Gastroesophageal sphincter (tissue), 4 donors: ENCODE measurements at places on chromosomes 11 and 22.
A peak's percentile ranks its signal among the peaks of the same experiment; 100 is the strongest.

DNA sequence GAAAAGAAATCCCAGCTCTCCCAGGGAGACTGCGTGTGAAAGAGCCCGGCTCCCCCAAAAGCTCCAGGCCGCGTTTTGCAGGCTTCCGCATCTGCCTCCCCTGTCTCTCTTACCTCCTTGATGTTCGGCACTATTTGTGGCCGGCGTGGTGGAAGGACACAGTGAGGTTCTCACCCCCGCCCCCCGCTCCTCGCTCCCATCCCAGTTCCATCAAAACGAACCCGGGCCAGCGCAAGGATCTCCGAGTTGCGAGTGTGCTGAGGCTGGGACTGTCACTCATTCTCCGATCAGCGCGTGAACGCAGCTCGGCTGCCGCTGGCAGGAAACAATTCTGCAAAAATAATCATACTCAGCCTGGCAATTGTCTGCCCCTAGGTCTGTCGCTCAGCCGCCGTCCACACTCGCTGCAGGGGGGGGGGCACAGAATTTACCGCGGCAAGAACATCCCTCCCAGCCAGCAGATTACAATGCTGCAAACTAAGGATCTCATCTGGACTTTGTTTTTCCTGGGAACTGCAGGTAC lies at the start of gene NCAM1:
Gene NCAM1, plus strand, starts transcription at position 275 of the 523 bp plus-strand sequence.
- ATAC-seq, result peak; percentile 52

DNA sequence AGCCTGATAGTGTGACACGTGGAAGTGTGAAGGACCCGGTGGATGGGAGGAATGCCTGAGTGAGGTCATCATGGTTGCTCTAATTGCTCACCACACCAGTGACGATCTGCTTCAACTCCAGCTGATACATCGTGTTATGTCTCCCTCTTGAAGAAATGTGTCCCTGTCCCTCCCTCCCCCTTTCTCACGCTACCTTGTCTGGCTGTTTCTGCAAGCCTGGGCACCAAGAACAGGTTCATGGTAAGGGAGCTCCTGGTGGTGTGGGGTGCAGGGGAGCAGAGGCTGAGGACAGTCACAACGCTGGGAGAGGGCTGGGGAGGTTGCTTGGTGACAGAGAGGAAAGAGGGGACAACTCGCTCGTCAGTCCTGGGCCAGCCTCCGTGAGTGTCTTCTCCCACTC lies 413.4 kb downstream of the SOX6 start:
- no peak for ATAC-seq

- no peak for ATAC-seq
These were observed 59.1 kb upstream of the MPEG1 start for GRCh38 chr11:59271811-59272327.

GRCh38 chr22:50672041-50672440 lies 582 bp upstream of the SHANK3 start:
- peak; percentile 23 for ATAC-seq

DNA sequence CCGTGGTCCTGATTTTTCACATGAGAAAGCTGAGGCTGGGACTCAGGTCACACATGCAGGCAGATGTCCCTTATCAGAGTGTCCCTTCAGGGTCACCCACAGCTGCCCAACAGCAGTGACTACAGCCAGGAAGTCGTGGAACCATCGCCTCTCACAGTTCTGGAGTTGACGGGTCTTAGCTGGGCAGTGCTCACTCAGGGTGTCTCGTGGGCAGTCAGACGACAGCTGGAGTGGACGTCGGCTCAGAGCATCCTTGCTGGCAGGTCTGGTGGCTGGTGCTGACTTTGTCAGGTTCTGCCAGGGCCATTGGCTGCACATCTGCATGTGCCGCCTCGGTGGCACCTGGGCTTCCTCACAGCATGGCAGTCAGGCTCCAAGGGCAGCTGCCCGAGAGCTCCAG lies 35.6 kb upstream of the TH start:
- no peak for ATAC-seq

DNA sequence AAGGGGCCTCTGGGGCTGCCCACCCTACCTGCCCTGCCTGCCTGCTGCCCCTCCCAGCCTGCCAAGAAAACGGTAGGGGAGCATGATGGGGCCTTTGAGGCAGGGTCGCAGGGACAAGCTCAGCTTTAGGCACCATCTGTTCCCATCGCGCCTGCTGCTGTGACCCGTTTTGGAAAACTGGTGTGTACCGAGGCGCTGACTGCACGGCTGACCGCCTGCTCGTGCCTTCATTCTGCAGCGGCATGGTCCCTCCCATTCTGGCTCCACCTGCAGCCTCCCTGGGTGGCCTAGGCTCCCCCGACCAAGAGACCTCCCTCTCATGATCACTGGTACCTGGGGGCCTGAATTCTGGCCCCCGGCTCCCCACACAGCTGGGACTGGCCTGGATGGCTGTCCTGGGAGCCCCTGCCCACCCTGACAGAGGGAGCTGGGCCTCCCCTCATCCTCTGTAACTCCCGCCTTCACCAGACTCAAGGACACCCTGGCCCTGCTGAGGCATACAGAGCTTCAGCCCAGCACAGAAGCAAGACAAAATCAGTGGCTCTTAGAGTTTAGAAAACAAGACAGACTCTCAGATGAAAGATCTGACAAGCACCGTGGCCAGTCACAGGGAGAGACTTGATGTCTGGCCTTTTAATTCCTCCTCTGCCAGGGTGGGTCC lies 6.5 kb upstream of the MYRF start:
- ATAC-seq, result no peak

DNA sequence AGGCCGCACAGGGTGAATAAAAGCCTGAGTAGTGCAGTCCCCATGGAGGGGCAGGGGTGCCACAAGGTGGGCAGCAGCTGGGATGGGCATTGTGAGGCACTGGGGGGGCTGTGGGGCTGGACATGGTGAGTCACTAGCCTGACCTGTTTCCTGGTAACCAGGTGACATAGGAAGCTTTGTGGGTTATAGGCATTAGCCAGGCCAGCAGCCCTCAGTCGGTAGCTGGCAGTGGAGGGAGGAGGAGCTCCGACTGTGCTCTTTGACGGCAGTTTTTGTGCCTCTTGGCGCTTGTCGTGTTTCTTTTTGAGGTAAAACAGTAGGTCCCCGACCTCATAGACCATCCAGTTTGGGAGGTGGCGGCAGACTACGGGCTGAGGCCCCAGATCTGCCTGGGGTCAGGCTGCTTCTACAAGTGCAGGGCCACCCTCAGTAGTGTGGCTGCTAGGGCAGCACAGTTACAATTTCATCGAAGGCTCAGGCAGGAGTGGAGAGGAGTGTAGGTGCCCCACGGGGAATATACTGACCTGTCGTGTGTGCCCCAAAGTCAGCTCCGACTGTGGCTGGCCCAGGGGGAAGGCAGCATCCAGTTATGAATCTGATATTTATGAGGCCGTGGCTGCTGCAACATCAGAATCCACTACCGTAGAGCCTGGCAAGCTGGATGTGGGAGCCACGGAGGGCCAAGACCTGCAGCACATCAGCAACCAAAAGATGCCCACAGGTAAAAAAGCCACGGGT lies 107.7 kb downstream of the CRYBB2 start:
- no peak for ATAC-seq

GRCh38 chr22:43975041-43975440 lies 19.8 kb downstream of the SAMM50 start:
- no peak for ATAC-seq
